T-cell (primary cell): ENCODE measurements at places on chromosomes 7 and 10.

DNA sequence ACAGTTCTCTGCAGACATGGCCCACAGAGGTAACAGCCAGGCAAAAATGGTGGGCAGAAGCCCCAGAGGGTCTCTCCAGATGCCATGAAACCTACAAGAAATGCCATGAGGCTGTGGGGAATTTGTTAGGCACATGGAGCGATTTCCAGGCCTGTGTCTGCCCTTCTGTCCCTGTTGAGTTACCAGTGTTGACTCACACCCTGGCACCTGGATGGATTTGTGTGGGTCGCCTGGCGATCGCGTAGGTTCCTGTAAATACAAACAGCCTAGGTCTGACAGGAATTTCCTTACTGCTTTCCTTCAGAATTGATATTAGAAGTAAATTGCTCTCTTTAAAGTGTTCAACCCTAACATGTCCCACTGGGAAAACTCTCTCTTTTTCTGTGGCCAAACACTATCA is 164.9 kb upstream of the EEPD1 start:
- no peak for DNase-seq

- no peak for DNase-seq
Measured at GRCh38 chr7:90081621-90082020, 72.6 kb upstream of the STEAP1 start.

GRCh38 chr10:116656044-116656443 is 35.3 kb downstream of the PNLIPRP2 start:
- DNase-seq, result no peak

GRCh38 chr7:106597014-106597413 is 63.9 kb downstream of the CCDC71L start:
- no peak for DNase-seq

GRCh38 chr10:92177546-92177945 is 113.3 kb downstream of the CPEB3 start:
- DNase-seq, result no peak

GRCh38 chr7:141227454-141227853 is 153.6 kb downstream of the TMEM178B start:
- DNase-seq, result no peak

- no peak for DNase-seq
Measured at GRCh38 chr7:1947586-1948217, 277.6 kb downstream of the ELFN1 start.

- no peak for DNase-seq
Measured at GRCh38 chr10:75910032-75910431, 478.6 kb downstream of the LRMDA start.

GRCh38 chr7:2807845-2808772 is 36.0 kb downstream of the GNA12 start:
- no peak for DNase-seq

DNA sequence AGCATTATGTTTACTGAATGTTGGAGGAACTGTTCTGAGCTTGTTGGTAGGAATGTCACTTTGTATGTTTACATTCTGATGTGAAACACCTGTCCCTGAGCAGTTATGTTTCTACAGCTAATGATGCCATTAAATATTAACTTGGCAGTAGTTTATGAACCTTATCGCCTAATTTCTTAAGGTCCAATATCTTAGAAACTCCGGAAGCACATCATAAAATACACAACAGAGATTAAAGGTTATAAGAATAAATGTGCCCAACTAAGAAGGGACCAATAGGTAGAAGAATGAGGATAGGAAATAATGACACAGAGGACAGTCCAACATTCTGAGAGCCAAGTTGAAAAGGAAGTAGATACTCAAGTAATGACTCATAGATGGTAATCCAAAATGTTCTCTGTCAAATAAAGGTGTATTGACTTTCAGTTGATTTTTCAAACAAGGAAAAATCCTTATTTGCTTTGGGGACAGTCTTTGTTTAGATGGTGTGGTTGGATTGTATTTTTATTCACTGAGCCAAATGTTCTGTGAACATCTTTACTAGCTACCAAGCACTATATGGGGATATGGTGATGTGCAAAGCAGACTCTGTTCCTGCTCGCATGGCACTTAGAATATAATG is 31.9 kb downstream of the LCOR start:
- DNase-seq, result no peak

GRCh38 chr7:139730746-139731612 is 46.8 kb downstream of the HIPK2 start:
- DNase-seq, result peak; percentile 52

GRCh38 chr10:118012952-118013525 is 33.7 kb downstream of the RAB11FIP2 start:
- DNase-seq, result no peak

DNA sequence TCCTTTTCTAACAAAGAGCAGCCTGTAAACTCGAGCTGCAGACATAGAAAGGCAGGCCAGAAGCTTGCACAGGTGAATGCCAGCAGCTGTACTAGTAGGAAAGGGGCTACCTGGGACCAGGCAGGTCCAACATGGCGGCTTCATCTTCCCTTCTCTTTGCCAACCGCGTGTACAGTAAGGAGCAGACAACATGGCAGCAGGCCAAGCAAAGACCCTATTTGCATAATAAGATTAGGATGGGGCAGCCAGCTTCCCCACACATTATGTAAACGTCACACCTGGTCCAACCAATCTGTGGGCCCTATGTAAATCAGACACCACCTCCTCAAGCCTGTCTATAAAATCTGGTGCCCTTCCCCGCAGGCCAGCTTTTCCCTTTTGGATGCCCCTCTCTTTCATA is 1186.5 kb upstream of the AUTS2 start:
- DNase-seq, result no peak

DNA sequence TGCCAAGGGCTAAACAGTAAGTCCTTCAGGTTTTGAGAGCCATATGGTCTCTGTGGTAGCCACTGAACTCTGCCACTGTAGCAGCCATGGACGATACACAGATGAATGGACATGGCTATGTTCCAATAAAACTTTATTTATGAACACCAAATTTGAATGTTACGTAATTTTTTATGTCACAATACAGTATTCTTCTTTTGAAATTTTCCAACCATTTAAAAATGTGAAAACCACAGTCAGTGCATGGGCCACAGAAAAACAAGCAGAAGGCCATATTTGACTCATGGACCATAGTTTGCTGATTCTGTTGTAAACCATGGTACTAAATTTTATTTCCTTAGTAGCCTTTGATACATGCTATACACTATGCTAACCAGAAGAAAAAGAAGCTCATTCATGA is 361.8 kb downstream of the MAGI2 start:
- no peak for DNase-seq

DNA sequence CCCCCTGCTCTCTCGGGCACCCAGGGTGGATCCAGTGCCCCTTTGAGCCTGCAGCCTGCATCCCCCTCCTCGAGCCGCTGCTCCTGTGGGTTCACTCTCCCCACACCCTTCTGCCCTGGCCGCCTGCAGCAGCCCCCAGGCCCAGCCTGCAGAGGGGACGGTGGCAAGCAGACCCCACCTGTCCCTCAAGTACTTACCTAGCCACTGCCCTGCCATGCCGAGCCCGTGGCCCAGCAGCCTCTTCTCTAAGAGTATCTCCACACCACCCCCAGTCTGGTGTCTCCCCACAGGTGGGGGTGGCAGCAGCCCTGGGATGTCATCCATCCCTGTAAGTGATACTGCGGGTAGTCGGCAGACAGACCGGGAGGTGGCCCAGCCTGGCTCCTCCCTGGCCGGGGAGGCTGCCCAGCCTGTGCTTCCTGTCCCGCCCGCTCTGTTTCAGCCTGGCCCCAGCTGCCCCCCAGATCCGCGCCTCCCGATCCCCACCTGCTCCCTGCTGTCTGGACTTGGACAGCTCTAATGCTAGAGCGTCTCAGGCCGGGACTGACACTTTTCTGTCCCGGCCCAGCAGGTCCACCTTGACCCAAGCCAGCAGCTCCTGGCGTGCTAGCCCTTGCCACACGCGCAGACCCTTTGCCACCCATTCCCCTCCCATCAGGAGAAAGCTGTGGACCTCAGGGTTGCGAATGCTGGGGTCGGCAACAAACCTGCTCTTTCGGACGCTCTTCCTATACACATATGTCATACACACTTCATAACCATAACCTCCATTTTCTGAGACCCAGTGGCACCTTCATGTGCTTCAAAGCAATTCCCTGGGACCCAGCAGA is 25.0 kb downstream of the YKT6 start:
- DNase-seq, result no peak

- DNase-seq, result no peak
Measured at GRCh38 chr10:24866604-24867583, 85.5 kb downstream of the PRTFDC1 start.

DNA sequence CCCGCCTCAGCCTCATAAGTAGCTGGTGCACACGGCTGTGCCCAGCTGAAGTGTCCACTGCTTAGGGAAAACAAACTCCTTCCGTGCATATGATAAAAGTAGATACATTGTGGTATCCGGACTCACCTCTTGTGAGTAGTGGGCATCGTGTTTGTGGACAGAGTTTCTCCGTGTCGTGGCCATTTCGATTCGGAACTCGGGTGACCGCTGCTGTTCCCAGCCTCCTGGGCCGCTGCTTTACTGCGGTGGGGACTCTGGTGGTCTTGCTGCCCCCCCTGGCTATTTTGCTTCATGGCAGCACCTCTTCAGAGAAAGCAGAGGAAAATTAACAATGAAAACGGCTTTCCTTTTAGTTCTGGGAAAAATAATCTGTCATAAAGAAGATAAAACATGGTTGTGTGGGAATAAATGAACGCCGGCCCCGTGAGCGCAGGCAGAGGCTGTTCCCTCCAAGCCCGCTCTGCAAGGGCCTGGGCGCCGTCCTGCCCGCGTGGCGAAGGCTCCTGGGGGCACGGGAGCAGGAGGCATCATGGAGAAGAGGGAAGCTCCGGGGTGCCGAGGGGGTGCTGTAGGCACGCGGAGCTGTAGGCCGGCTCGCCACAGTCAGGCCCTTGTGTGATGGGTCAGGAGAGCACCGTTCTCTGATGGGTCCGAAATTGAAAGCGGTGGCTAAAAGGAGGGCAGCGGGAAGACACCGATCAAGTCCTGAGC is 107.4 kb downstream of the ACTR3B start:
- no peak for DNase-seq

DNA sequence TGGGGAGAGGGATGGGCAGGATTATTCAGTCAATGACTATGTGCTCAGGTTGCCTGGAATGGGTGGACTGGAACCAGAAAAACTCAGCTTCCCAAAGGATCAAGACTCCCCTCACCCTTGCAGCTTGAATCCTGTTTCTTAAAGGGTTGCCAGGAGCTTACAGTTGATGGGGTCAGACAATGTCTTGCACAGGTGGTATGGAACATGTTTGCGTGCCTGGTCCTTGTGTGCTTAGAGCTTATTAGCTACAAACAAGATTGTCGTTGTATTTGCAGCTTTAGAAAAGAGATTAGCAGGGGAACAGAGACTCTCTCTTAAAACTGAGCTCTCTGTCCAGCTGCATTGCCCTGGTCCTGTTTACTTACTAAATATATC is 56.9 kb downstream of the PRR15 start:
- no peak for DNase-seq

DNA sequence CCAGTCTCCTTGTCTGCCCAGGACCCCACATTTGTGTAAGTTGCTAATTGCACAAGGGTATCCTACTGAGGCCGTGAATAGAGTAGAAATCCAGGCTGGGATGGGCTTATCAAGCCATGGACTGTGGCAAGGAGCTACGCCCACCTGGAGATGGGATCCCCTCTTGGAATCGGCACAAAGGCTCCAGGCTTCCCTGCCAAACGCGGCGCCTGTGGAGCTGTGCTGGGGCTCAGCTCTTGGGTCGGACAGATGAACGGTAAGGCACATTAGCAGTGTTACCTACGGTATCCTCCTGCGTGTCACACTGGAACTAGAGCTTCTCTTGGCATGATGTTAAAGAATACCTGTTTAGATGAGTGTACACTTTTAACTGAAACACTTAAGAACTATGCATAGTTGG is 196.7 kb downstream of the CELF2 start:
- DNase-seq, result no peak

GRCh38 chr10:58514111-58514770 is 1.6 kb downstream of the BICC1 start:
- no peak for DNase-seq

DNA sequence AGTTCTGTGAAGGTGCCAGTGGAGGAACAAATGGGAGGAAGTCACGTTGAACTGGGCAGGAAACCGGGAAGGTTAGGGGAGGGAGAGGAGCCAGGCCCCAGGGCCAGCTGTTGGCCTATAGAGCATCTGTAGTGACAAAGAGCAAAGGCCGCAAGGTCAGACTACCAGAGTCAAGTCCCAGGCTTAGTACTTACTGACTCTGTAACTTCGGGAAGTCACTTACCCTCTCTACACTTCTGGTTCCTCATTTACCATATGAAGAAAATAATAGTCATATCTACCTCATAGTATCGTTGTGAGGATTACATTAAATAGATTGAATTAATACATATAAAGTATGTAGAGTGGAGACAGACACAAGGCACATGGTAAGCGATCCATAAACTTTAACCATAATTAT is 101.8 kb upstream of the FZD1 start:
- no peak for DNase-seq

DNA sequence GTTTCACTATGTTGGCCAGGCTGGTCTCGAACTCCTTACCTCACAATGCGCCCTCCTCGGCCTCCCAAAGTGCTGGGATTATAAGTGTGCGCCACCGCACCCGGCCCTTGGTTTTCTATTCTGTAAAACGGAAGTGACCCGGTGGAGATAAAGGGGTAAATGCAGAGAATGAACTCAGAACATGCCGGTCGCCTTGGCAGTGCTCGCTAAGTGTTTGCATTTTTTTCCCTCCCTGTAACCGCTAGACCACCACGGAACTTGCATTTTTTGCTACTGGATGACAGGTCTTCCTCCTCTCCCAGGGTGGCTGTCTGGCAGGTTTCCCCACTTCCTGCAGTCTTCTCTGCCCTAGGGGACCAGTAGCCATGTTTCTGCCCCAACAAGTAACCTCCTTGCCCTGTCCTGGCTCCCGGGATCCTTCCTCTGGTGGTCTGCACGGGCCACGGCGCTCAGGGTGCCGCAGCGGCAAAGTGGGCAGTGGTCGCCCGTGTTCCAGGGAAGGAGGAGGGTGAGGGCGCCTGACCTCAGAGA is 18.8 kb upstream of the GNA12 start:
- DNase-seq, result peak; percentile 27

DNA sequence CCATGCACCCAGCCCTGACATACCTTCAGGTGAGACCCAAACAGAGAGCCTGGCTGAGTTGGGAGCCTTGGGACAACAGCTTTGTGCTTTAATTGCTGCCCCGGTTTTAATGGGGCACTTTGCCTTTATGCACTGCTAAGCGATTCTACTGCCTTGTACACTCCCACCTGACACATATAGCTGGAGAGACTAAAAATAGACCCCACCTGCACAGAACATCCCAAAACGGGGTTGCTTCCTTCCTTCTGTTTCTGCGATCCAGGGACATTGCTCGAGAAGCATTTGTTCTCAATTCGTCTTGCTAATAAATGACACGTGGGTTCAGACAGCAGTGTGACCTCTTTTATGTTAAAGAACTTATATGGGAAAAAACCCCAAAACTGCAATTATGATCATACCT is 258.8 kb upstream of the MYO3A start:
- no peak for DNase-seq
